ENCODE measurements at places on chromosomes 7 and 10.
A peak's percentile ranks its signal among the peaks of the same experiment; 100 is the strongest.

- DNase-seq: no peak
Measured at GRCh38 chr10:69107699-69108098, 16.3 kb upstream of the VPS26A start.

DNA sequence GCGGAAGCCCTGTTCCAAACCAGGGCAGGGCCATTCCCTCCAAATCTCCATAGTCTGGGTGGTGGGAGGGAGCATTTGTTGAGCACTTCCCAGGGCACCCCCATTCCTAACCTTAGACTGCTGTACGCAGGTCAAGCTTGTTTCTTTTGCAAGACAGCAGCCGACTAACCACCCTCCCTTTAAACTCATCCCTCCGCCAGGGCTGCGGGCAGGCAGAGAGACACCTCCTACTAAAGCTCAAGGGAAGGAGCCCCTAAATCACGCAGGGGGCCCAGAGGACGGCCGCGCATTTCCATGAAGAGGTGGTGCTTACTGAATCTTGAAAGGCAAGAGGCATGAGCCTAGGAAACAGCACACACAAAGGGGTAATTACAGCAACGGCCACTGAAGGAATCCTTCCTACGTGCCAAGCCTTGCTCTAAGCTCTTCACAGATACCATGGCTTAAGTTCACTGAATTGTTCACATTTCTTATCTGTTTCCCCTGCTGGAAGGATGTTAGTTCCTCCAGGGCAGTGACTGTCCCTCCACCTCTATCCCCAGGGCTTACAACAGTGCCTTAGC is 90.0 kb downstream of the PROSER2 start:
- no peak for DNase-seq

DNA sequence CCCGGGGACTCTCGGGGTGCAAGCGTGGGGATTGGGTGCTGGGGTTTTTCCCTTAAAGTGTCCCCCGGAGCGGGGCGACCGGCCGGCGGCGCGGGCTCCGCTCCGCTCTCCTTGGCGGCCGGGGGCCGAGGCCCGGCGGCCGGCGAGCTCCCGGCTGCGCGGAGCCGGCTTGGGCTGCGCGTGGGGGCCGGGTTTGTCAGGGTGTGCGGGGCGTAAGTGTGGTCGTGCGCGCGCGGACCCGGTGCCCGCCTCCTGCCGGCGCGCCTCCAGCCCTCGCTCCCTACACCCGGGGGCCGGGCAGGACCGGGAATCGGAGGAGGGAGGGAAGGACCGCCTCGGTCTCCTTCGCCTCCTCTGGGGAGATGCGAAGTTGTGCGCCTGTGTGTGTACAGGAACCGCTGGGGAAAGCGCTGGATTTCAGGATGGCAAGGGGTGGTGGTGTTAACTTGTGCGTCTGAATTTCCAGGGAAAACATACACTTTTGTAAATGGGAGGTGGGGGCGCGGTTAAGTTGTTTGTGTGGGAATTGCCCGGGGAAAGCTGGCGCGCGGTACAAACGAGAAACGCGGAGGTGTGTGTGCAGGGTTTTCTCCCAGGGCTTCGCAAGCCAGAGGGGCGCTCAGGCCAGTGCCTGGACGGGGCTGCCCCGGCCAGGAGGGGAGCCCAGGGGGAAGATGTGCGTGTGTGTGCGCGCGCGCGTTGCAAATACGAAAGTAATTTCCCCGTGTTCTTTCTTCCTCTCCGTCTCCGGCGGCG is 737 bp downstream of the ZMIZ1 start:
- DNase-seq: peak; percentile 38

DNA sequence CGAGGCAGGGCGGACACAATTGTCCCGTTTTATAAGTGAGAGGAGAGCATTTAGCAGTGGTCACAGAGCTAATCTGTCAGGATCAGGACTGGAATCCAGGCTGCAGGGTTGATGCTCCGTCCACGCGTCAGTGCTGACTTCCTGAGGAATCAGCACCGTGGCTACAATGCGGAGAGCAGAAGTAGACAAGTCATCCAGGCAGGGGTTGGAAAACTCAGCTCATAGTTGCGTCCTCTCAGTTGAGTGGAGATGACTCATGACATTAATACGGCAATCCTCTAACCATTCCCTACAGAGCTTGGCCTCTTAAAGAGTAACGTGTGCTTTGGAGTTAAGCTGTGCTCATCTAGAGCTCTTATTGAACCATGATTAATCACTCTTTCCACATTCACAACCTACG is 17.1 kb upstream of the HTR5A start:
- no peak for DNase-seq

DNA sequence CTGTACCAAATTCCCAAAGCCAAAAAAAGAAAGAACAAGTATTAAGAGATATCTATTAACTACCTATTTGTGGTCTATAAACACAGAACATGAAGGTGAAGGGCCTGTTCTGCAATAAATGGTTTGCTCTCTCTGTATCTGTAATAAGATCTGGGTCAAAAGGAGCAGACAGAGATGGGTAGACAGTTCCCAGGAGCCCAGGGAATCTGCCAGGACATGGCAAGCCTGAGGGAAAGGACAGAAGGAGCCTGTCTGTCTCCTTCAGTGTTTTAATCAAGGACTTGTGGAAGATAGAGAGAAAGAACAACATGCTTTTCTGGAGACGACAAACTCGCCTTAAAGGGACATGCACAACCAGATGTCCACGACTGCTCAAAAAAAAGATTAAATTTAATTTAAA is 165.7 kb downstream of the ELMO1 start:
- DNase-seq: peak; percentile 23

DNA sequence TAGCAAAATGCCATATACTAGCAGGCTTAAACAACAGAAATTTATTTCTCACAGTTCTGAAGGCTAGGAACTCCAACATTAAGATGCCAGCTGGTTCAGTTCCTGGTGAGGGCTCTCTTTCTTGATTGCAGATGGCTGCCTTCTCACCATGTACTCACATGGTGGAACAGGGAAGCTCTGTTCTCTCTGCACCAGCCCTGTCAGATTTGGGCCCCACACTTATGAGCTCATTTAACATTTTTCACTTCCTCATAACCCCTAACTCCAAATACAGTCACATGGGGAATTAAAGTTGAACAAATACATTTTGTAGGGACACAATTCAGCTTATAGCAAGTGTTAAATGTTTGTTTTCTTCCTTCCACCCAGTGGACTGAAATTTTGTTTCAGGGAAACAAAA is 218.6 kb upstream of the TAC1 start:
- DNase-seq: no peak

DNA sequence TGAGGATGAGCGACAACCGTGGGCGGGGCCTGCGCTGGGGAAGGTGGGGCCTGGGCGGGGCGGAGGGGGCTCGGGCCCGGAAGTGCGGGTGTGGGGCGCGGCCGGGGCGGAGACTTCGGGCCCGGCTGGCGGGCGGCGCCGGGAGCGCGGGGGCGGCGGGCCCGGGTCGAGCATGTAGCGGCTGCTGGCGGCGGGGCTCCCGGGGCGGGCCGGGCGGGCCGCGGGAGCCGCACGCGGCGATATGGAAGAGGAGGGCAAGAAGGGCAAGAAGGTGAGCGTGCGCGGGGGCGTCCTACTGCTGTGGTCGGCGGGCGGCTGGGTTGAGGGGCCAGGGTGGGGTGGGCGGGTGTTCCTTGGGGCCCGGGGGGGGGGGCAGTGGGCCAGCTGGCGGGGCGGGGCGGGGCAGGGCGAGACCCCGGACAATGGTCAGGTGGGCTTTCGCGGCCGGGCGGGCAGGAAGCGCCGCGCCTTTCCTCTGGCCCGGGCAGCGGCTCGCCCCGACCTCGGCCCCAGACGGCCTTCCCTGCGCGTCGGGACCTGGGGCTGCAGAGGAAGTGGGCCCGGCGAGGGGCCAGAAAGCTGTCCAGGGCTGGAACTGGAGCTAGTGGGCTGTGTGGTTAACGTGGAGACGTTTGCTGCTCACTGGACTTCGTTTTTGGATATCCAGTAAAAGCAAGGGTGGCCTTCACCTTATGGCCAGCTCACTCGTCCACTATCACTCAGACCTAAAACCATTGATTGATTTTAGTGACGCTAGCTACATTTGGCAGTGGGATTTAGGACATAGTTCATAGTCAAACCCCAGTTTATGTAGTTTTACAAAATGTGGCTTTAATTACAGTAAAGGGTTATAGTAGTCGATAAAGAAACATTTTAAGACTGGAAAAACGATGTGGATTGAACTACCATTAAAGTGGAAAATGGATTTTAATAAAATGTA is at the start of gene CCM2:
Gene CCM2 (plus strand): TSS at position 109 of the 940 bp plus-strand sequence. CDS start 133 bp downstream, at position 242.
- DNase-seq: peak; percentile 35

- no peak for DNase-seq
Measured at GRCh38 chr7:133584956-133585668, 332.2 kb downstream of the EXOC4 start.

DNA sequence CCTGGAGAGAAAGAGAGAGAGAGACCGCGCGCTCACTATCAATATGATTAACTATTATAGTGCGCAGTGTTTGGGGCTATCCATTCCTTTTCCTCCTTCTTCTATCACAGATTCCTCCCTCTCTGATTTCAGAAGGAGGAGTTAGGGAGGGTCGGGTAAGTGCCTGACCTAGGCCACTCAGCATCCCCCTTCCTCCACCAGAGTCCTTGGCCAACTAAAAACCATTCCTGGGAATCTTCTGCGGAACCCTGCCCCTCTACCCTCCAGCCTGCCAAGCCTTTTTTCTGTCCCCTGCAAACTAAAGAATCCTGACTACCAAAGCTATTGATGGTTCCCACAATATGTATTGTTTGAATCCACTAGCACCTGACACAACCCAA is 256.2 kb upstream of the NFE2L3 start:
- DNase-seq: peak; percentile 36

GRCh38 chr10:121574519-121575166 is 23.6 kb downstream of the FGFR2 start:
- DNase-seq: no peak
